ENCODE measurements at places on chromosomes 3 and 15.

DNA sequence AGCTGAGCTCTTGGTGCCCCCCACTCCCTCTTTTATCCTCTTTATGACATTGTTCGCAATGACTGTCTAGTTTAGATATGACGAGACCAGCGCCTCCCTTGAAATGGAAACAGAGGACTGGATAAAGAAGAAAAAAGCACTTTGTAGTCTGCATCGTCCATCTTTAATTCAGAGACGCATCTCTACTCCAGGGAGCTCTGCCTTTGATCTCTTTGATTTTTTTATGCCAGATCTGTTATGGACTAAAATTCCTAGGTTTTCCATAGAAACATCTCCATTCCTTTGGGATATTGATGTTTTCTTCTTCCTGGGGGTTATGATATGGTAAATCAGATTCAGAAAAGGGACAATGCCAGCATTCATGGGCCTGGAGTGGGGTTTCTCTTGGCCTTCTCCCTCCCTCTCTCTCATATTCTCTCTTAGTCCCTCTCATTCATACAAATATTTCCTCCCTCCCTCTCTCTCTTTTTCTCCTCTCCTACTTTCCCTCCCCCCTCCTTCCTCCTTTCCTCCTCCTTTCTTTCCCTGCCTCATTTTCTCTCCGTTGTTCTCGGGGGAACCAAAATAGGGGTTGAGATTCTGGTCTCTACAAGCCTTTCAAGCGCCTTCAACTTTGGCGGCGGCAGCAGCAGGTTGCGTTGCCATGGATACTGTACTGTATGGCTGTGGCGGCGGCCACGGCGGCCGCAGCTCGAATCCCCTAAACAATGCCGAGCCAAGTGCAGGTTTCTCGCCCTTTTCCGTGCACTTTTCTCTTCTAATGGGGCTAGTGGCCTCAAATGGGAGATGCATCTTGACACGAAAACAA lies 45.5 kb downstream of the ZIC4 start:
- DNase-seq: no peak

GRCh38 chr3:32018757-32019564 lies 37.4 kb downstream of the ZNF860 start:
- no peak for DNase-seq

GRCh38 chr3:196894557-196895295 lies 27.0 kb downstream of the SENP5 start:
- no peak for DNase-seq

DNA sequence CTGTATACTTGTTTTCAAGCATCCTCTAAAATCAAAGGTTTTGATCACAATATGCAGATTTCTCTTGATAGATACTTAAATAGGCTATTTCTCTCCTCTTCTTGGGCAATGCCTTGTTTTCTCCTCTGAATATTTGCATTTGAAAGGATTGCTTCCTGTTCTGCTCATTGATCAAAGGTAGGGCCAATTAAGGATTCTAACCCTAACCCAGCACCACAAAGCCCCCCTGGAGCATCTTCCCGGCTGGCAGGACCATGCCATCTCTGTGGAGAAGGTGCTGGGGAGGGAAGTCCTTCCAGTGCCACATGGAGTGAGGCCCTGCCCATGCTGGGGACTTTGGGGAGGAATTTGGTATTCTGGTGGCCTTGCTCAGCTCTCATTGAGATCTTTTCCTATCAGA lies 11.3 kb upstream of the NIPA2 start:
- no peak for DNase-seq

DNA sequence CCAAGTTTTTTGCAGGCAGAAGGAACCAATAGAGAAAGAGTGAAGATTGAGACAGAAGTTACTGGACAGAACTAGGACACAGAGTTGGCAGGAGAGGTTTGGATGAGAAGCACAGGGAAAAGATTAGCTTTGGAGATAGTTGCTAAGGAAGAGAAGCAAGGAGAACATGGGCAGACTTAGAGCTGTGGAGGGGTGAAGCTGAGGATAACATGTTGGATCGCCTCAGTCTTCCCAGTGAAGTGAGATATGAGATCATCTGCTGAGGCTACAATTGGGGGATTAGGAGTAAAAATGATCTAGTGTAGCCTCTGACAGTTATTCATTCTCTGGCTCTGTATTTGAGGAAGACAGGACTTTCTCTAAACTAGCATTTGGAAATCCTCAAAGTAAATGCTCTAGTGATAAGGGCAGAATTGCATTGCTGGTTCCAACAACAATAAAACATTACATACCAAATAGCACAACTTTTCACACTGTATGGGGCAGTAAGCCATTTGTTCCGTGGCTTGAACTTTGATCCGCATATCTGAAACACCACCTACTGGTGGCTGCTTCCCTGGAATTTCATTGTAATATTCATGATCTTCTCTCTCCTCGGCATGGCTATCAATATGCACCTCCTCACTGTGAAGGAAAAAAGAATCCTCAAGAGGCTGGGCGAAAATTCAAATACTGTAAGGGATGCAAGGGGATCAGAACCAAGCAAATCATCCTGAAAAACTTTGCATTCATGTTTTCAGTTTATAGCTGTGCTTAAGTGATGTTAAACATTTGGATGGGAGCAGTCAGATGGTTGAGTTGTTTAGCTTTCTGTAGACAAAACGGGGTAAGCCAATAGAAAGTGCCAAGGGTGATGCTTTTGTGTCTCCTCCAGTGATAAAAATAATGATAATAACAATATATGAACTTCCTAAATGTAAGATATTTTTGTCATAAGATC lies 22.2 kb upstream of the EID1 start:
- no peak for DNase-seq

DNA sequence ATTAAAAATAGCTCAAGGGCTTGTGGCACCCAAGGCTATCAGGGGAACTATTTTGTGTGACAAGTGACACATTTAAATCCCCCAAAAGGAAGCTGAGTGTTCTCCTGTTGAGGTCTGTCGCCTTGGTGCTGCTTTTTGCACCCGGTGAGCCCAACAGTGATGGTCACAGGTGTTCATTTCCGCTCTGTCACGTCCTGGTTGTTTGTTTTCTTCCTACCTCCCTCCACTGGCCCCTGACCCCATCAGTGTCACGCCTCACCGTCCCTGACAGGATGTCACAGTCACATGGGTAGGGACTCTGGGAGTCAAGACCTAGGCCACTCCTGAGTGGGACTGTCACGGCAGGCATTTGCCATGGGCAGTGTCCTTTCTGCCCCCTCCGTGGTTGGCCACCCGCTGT lies 11.2 kb downstream of the SLCO3A1 start:
- peak; percentile 61 for DNase-seq

DNA sequence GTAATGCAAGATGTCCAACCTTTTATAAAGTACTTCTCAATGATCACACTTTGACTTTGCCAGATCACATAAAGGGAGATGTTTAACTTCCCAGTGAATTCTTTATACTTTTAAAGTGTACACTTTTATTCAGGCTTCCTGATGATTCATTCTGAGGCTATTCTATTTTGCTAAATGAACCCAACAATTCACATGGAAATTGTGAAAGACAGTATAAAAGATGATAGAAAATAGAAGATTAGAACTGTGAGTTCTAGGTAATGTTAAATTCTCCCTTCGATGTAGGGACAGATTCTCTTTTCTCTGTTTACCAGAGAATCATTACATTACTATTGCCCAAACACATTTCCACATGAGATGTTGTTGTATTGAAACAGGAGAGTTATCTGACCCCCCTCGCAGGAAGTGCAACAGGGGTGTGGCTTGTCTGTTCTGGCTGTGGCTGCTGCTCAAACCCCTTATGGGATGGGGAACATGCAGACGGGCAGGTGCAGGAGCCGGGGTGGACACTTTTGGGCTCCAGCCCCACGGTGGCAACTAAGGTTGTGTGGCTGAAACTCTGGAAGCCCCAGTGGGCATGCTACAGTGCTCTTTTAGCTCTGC lies 131.3 kb upstream of the LRTM1 start:
- DNase-seq: no peak

DNA sequence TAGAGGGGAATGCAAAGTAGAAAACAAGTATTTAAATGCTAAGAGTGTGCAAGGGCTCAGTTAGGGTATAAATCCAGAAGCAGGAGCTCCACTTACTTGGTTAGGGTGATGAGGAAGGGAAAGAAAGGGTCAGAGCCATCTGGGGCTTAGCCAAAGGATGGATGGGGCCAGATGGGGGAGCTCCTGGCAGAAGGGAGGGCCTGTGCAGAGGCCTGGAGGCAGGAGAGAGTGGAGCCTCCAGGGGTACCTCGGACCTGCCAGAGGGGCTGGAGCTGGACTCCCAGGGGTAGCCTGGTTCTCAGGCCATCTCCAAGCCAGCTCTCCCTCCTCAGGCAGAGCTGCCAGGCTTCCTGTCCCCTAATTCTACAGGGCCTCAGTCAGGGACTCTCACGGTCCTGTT lies 506.3 kb downstream of the SHQ1 start:
- no peak for DNase-seq

GRCh38 chr3:133376810-133377209 lies 23.0 kb upstream of the BFSP2 start:
- DNase-seq: no peak

DNA sequence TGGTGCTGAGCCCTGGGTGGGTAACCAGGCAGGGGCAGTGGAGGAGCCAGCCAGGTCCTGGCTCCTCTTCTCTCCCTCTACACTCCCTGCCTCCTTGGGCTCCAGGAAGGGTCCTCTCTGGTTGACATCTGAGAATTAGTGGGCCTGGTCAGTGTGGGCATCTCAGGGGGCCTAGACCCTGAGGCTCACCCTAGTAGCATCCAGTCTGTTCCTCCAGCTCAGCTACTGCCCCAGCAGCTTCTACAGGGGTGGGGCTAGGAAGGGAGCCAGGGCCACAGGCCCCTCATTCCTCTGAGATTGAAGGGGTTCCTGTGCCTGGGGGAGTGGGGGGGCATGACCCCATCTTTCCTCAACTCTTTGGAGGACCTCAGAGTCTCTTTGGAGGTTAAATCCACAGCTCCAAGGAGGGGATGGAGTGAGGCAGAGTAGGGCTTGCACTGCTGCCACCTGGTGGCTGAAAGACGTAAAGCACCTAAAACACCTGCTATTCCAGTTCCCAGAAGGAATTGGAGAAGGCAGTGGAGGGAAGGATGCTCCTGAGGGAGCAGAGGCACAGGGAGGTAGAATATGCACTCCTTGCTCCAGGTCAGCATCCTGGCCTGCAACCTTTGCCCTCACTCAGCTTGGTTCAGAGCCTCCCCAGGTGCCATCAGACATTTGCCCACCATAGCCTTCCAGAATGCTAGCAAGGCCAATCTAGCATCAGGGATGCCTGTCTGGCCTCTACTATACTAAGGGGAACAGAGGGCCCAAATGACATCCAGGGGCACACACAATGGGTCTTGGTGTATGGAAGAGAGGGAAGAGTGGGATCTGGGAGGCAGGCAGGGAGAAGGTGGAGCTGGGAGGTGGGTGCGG lies 25.1 kb downstream of the C3orf18 start:
- peak; percentile 84 for DNase-seq

GRCh38 chr3:46214751-46215352 lies 6.7 kb upstream of the CCR1 start:
- no peak for DNase-seq

DNA sequence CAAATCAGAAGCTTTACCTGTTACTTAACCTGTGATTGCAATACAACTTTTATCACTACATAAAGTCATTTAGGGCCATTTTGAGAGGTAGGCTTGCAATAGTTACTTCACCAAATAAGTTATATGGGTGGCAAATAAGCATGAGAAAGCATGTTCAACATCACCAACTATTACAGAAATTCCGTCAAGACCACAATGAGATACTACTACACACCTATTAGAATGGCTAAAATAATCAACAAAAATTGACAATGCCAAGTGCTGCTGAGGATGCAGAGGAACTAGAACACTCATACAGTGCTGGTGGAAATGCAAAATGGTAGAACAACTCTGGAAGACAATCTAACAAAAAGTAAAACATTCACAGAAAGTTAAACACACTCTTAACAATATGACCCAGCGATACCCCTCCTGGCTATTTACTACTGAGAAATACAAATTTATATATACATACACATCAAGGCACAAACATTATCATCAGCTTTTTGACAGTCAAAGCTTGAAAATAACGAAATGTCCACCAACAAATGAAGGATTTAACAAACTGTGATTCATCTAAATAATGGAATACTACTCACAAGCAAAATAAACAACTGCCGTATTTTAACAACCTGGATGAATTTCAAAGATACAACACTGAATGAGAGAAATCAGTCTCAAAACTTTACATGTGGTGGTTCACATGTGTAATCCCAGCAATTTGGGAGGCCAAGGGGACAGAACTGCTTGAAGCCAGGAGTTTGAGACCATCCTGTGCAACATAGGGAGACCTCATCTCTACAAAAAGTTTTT lies 82.9 kb downstream of the MYO9A start:
- DNase-seq: no peak

- DNase-seq: no peak
Measured at GRCh38 chr3:57004229-57004628, 56.2 kb upstream of the SPATA12 start.

- no peak for DNase-seq
Measured at GRCh38 chr3:100440895-100441294, 39.6 kb downstream of the LNP1 start.

DNA sequence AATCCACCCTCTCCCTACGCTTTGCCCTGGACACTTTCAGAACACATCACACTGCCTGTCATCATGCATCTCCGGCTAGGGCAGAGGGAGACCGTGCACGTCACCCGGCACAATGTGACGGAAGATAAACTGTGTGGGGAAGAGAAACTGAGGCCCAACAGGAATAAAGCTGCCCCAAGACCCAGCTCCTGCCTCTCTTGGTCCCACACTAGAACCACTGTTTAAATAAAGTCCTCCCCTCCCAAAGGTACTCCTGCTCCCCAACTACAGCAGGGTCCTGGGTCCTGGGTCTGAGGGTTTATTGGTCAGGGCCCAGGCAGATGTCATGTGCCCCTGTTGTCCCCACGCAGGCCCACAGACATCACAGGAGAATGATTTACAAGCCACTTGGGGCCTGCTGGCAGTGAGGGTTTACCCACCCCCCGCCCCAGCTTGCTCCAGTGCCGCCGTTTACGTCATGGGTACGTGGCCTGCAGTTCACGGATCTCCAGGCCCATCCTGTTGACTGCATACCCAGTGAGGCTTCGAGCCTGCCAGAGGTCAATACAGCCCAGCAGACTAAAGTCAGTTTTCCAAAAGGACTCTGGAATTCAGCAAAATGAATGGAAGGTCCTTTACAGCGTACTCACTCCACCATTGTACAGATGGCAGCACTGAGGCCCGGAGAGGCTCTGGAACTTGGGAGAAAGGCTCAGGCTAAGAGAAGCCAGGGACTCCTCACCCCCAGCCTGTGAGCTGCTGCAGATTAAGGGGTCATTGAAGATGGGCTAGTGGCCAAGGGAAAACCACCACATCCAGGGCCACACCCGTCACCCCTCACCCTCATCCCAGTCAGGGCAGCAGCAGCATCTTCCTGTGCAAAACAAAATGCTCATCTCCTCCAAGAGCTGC lies 23.2 kb downstream of the ALS2CL start:
- DNase-seq: no peak

- DNase-seq: no peak
Measured at GRCh38 chr3:144054766-144055165, 83.1 kb downstream of the DIPK2A start.

DNA sequence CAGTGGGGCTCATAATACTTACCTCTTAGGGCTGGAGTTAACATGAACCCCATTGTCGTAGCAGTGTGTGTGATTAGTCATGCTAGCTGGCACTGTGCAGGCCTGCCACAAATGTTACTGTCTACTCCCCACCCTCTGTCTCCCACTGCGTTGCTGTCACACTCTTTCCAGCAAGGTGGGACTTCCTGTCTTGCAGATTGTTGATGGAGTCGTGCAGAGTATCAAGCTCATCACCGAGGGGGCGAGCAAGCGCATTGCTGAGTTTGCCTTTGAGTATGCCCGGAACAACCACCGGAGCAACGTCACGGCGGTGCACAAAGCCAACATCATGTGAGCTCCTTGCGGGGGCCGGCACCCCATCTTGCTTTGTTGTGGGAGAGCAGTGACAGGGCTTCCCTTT lies 12.9 kb downstream of the IDH3A start:
- DNase-seq: no peak
